ENCODE measurements at places on chromosomes 11 and 22.

GRCh38 chr11:118929501-118930093 is 3.9 kb upstream of the BCL9L start:
- DNase-seq = peak; percentile 89

DNA sequence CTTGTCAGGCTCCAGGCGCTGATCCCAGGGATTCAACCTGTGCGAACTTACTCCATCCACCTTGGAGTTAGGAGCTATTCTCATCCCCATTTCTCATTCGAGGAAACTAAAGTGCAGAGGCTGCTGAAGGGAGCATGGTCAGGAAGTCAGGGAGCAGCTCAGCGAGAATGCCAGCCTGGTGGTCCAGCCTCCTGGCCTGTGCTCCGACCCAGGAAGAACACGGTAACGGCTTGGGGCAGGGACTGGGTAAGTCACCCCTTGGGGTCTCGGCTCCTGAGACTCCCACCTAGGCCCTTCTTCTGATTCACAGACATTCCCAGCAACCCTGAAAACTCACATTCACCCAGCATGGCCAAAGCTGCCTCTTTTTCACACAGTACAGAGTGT is 132.8 kb downstream of the CRYBB2 start:
- DNase-seq = no peak

DNA sequence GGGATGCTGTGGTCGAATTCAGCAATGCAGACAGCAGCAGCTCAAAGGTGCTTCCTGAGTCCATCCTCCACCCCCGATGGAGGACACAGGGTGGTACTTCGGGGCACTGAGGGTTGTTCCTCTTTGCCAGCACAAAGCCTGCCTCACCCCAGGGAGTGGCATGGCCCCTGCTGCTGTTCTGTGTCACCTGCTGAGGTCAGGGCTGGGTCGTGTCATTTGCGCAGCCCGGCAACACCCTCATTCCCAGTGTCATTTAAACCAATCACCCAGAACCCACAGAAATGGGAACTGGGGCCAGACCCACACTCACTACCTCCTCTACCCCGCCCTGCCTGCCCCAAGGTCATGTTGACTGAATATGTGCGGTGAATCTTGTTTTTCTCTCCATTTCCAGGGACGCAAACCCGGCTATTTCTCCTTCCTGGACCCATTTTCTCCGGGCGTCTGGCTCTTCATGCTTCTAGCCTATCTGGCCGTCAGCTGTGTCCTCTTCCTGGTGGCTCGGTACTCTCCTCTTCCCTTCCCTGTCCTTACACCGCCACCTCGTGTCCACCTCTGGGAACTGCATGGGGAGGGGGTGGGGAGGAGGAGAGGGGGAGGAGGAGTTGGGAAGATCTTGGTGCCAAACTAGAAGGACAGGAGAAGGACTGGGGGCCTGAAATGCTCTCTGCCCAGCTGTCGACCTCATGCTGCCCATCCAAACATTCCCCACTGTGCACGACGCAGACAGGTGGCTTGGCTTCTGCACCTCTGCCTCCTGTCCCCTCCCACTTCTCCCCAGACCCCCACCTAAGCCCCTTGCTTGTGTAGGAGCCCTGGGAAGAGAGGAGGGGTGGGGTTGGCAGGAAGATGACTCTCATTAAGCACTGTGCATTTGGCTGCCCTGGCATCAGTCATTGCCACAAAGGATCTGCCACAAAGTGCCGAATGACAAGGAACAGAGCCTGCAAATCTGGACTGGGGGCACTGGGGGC is 71.2 kb upstream of the TBCEL start:
- peak; percentile 91 for DNase-seq

DNA sequence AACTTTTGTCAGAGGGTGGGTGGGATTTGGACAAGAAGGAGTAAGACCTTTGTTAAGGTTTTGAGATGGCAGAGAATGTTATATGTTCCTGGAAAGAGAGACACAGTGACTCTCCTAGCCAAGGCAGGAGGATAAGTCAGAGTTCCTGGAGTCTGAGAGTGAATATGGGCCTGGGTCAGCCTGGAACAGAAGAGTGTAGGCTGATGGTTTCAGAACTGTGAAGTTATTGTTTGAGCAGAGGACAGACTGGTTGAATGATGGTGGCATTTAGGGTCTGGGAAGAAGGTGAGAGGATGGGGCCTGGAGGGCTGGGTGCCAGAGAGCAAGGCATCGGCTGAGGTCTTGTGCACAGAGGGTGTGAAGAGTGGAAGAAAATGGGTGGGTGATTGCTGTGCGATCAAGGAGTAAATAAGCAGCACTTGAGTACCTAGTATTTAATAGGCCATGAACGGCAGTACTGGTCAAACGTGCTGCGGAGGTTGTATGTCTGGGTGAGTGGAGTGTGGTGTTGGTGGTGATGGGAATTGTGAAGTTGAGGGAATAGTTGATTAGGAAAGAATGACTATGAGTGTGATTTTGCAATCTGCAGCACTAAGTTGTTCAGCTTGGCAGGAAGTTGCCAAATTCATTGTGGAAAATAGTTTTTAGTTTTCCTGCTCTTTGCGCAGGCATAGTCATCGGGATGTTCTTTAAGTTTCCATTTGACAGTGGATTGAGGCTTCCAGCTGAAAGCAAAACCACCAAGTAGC is 1.8 kb downstream of the PANX1 start:
- DNase-seq = no peak

DNA sequence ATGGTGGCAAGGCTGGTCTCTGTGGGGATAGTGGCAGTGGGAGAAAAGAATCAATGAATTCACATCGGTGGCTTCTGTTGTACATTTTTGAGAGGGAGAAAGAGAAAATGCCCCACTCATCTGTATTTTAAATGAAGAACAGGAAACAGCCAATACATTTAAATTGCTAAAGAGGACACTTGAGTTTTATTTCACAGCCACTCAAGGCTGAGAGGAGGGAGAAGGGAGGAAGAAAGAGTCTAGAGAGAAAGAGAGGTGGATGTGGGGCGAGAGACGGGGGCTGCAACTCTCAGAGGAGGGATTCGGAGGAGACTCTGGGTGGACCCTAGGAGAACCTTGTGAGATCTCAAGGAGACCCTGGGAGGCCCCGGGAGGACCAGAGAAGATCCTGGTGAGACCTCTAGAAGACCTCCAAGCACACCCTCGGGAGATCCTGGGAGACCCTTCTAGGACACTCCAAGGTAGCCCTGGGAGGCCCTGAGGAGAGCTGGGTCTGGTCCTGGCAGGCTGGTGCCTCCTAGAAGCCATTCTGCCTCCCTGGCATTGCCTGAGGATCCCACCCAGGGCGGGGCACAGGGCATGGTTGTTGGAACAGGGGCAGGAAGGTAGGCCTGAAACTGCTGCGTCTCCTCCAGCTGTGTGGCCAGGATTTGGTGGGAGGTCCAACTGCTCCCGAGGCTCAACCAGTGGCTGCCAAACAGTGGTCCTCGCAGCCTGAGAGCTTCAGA is 91.0 kb upstream of the SHISAL1 start:
- no peak for DNase-seq

GRCh38 chr22:20571531-20572007 is 64.2 kb downstream of the MED15 start:
- DNase-seq = peak; percentile 38

Measured in neuronal stem cell (in vitro differentiated cells).